ENCODE measurements at places on chromosomes 4 and X.

DNA sequence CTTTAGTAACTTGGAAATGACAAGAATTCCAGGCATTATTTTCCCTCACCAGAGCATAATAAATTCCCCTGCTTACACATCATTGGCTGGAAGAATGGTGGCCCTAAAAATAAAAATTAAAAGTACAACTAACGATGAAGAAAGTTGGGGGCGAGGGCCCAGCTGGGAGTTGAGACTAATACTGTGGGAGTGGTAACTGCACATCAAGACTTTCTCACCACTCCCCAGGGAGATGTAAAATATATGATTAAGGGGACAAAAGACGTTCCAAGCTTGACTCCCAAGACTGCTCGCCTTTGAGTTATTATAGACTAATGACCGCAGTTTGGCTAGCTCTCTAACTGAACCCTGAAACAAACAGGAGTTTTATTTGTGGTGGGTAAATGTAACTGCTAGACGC is 30.0 kb downstream of the SMIM31 start:
- DNase-seq: no peak

DNA sequence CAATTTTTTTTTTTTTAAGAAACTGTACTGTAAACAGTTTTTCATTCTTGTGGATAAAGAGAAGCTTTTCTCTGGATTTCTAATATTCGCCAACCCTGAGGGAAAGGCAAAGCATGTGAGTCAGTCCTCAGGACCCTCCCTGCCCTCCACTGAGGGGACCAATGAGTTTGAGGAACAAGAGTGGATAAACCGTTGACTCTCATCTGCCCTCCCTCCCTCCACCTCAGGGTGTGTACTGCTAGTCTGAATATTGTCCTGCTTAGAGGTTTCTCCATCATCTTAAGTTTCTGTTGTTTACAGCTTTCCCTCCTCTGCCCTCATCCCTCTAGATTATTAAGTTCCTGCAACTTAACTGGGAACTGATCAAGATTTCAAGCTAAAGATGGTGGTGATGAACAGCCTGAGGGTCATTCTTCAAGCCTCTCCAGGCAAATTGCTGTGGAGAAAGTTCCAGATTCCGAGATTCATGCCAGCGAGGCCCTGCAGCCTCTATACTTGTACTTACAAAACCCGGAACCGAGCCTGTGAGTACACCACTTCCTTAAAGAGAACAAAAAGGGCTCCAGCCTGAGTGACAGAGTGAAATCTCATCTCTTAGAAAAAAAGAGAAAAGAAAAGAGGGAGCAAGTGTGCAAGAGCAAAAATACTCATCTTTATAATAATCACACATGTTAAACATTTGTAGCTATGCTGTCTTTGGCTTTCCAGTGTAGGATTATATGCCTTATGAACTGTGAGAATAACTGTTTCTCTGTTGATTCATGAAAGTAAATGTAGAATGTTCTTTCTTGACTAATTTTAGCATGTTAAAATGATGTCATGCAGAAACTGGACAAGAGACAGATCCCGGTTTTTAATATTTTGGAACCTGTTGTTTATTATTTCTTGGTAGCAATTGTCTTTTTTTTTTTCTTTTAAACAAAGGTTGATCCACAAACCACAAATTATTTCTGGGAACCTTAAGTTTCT is 11.9 kb downstream of the CA5B start:
- DNase-seq: no peak

DNA sequence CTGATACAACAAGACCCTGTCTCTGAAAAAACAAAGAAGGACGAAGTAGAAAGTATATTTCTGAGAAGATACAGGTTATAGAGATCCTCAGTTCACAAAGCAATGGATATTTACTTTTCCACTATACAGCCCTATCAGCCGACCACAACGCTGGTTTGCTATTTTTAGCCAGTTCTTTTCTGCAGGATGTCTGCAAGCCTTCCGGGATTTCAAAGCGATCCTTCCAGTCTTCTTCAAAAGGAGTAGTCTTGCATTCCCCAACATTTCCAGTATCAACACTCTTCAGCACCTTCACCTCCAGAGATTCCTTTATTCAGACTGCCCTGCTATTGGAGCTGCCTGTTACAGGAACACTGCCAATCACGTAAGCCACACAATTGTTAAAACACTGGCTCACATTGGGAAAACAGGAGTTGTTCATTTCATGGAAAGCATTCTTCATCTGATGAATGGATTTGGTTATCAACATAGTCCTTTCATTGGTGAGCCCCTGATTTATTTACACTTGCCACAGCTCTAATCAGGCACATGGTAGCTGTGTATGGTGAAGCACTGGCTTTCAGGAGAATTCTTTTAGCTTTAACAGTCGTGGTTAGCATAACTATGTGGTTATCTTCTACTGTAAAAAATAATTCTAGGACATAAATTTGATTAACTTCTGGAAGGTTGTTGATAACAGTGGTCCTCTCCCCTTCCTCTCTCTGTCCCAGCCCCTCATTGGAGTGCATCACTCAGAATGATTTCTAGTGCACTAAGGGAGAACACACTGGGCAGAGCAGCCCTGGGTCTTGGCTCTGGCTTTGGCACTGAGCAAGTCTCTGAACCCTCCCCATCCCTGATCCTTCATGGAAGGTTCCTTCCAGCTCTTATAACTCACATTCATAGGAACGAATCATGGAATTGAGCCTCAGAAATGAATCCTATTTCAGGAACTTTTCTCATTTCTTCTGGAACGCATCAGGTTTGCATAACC is 109.9 kb upstream of the SORBS2 start:
- no peak for DNase-seq

DNA sequence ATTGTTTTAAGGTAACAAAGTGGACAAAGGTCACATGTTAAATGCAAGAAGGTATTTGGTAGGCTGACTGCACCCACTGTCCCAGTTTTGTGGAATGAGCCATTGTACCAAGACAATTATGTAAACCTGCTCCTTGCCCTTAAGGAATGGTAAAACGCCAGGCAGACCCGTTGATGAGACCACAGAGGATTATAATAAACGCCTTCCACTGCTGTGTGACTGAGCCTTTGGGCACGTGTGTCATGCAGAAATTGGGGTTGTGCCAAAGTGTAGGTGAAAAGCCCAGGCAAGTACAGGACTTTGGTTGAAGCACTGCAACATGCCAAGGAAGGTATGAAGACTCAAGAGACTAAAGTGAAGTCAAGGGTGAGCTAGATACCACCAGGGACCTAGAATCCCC is 59.7 kb downstream of the LRRC66 start:
- DNase-seq: peak; percentile 34

GRCh38 chr4:15084780-15085179 is 82.5 kb downstream of the CPEB2 start:
- DNase-seq: no peak

DNA sequence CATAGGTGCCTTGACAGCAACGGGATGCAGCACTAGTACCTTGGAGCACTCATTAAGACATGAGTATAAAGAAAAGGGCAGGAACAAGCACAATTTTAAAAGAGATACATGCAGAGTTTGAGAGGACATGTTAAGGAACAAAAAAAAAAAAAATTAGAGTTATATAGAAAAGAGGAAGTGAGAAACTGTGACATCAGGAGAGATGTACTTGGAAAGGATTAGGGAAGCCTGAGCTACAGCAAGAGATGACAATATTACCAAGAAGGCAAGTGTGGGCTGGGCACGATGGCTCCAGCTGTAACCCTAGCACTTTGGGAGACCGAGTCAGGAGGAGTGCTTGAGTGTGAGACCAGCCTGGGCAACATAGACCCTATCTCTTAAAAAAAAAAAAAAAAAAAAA is 37.4 kb downstream of the GPR143 start:
- no peak for DNase-seq

Measured in RWPE1 (cell line).